ENCODE measurements at places on chromosomes 11 and 22.
A peak's percentile ranks its signal among the peaks of the same experiment; 100 is the strongest.

- DNase-seq = no peak
These were observed 10.8 kb downstream of the TTLL12 start for GRCh38 chr22:43176090-43176489.

GRCh38 chr22:30869667-30870395 lies 98.7 kb downstream of the MORC2 start:
- DNase-seq = no peak

- DNase-seq = no peak
These were observed 23.4 kb upstream of the GRAMD4 start for GRCh38 chr22:46596819-46597218.

GRCh38 chr11:100932474-100933100 lies 197.0 kb downstream of the PGR start:
- no peak for DNase-seq

DNA sequence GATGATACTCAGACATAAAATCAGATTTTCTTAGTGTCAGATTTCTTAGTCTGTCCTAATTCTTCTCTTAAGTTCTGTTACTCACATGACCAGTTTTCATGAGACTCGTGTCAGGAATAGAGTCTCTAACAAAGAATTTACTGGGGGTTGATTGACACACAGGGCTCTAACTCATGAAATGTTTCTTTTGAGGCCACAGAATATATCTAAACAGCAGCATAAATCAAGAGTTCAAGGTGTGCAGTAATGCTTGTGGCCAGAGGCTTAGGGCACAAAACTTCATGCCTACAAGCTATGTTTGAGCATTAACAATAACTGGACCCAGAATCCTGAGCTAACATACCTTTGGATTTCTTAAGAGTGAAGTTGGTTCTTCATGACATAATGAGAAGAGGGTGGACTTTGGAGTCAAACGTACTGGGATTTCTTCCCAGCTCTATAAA lies 237.2 kb downstream of the DDX10 start:
- DNase-seq = no peak

DNA sequence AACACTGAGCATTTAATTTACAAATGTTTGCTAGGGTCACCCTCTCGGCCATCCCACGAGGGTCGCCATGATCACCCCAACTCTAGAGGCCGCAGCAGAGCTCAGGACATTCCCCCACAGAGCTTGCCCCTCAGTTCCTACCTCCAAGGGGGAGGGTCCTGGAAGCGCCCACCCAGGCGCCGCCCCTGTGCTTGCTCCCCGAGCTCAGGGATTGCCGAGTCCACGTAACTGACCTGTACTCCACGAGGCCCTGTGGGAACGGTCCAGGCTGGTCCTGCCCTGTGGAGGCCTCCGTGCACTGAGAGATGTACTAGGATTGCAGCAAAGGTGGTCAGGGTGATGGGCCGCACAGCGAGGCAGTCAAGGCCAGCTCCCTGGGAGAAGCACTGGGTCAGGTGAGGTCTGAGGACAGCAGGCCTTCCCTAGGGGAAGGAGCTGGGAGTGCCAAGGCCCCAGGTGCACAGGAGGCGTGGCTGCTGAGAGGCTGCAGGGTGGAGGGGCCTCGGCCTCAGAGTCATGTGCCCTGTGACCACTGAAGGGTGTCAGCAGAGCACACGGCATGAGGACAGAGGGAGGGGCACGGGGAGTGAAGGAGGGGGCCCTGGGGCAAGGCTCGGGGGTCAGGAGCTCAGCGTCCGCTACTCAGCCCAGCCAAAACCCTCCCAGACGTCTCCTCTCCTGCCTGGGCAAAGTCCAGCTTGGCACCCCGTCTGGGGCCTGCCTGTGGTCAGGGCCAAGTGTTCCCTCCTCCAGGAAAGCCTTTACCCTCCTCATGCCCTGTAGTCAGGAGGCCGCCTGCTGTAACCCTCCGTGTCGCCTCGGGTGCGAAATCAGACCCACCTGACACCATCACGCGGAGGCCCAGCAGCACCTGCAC lies 2.4 kb upstream of the MIOX start:
- DNase-seq = no peak

DNA sequence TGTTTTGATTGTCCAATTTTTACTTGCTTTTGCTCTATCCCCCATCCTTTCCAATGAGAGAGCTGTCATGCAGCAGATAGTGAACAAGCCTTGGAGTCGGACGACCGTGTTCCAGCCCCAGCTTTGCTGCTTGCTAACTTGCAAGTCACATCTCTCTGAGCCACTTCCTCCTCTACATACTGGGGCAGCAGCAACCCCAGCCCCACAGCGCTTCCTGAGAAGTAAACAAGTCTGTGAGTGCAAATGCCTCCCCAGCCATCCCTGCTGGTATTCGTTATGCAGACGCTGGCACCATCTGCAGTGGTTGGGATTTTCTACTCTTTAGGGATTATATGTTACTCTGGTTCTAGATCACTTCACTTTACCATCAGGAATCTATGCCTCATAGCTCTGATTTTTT lies 35.0 kb downstream of the TPBGL start:
- peak; percentile 86 for DNase-seq

DNA sequence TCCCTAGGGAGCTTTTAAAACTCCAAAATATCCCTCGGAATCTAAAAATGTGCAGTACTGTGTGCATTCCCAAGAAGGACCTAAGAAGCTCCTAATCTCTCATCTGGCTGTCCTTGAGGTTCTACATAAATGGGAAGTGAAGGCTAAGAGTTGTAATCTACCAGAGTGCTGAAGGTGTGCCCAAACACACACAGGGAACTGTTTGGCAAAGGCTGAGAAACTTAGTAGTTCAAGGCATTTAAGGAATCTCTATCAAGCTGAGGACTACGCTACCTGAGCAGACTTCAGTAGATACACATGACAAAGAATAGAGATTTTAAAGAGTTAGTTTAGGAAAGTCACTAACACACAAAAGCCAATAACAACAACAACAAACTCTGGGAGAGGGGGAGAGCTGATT lies 71.1 kb downstream of the TTC28 start:
- DNase-seq = no peak

DNA sequence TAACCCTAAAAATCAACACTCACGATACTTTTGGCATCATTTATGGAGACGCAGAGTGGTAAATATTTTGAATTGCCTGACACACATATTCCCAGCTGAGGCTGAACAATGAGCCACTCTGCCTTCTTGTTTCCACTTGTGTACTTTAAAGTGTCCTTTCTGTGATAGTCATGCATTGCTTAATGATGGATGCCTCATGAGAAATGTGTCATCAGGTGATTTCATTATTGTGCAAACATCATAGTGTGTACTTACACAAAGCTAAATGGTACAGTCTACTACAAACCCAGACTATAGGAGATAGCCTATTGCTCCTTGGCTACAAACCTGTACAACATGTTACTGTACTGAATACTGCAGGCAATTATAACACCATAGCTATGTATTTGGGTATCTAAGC lies 44.2 kb downstream of the MRE11 start:
- DNase-seq = no peak

GRCh38 chr11:992577-992976 lies 43.9 kb downstream of the MUC6 start:
- DNase-seq = no peak

GRCh38 chr22:44365832-44366231 lies 53.1 kb upstream of the SHISAL1 start:
- no peak for DNase-seq

DNA sequence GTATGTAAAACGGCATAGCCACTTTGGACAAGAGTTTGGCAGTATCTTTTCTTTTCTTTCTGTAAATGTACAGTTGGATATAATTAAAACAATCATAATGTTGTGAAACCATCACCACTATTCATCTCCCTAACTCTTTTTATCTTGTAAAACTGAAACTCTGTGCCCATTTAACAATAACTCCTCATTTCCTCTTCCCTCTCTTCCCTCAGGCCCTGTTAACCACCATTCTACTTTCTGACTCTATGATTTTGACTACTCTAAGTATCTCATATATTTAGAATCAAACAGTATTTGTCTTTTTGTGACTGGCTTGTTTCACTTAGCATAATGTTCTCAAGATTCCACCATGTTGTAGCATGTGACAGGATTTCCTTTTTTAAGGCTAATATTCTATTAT lies 10.2 kb downstream of the SCUBE2 start:
- DNase-seq = no peak

DNA sequence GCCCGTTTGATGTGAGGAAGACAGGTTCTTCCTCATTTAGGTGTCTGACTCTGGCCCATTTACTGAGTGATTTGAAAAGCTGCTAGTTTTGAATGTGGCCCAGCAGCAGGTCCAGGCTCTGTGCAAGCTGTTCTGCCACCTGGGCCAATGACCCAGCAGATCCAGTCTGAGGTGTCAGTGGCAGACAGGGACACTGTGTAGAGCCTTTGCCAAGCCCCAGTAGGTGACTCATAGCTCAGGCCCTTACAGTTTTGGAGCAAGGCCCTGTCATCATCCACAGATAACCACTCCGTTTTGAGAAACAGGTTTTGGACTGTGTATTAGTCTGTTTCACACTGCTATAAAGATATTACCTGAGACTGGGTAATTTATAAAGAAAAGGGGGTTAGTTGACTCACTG lies 23.9 kb downstream of the TSPAN32 start:
- DNase-seq = no peak

GRCh38 chr22:46892866-46893265 lies 130.4 kb downstream of the TBC1D22A start:
- DNase-seq = no peak

DNA sequence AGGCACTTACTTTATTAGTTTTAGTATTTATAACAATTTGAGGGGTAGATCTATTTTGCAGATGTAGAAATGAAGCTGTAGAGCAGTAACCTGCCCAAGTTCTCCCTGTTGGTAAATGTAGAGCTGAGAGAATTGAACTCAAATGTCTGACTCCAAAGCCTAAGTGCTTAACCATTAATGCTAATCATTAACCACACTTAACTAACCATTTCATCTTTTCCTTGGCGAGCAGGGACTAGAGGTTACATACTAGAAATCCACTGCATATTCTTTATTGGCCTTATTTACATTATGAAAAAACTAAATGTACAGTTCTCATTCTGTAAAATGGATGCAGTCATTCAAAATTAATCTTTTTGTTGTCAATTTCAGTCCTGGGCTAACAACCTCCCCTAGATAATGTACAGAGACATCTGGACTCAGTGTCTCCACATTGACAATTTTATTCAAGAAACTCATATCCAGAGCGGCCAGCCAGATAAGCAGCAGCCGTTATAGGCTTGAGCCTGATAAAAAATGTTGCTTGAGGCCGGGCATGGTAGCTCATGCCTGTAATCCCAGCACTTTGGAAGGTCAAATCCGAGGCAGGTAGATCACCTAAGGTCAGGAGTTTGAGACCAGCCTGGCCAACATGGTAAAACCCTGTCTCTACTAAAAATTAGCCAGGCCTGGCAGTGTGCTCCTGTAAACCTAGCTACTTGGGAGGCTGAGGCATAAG lies 76.7 kb upstream of the PICALM start:
- DNase-seq = no peak

GRCh38 chr11:41384329-41384728 lies 75.1 kb downstream of the LRRC4C start:
- no peak for DNase-seq

GRCh38 chr22:27988704-27989103 lies 69.6 kb upstream of the PITPNB start:
- DNase-seq = no peak

- no peak for DNase-seq
These were observed 9.8 kb upstream of the DNAJB13 start for GRCh38 chr11:73940801-73941570.

DNA sequence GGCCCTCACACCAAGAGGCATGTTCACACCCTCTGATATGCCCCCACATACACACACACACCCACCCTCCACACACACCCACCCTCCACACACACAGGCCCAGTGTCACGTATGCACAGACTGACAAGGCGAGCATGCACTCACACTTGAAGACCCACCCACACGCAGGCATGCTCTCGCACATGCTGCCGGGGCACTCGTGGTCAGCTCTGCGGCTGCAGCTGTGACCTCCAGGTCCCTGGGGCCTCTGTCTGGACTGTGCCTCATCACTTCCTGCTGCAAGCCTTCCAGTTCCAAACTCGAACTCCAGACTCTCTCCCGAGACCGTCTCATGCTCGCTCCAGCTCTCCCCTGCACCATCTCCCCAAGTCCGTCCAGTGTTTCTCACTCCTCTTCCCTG lies 9.5 kb downstream of the DCHS1 start:
- no peak for DNase-seq

DNA sequence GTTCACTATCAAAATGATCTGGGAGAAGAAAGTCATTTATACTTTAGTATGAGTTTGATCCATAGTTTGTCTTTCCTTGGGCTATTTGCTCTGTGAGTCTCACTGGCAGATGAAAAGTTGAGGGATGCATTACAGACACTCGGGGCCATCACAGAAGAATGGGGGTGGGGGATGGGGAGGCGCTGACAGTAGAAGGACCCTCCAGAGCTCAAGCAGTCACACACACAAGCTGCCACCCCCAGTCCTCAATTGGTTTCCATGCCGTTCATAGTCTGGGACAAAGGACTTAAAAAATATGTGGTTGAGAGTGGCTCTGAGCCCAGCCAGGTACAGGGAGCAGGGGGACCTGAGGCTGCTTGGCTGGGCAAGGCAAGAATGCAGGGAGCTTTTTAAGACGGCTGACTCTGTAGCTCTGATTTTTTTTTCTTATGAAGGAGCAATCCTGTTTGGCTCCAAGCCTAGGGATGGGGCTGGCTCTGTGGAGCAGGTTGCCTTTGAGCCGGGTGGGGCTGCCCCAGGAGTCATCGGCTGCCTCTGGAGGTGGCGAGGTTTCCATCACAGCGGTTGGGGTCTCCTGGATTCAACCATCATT lies 13.3 kb upstream of the ANO1 start:
- no peak for DNase-seq

GRCh38 chr11:88494848-88495247 lies 157.3 kb upstream of the CTSC start:
- no peak for DNase-seq

DNA sequence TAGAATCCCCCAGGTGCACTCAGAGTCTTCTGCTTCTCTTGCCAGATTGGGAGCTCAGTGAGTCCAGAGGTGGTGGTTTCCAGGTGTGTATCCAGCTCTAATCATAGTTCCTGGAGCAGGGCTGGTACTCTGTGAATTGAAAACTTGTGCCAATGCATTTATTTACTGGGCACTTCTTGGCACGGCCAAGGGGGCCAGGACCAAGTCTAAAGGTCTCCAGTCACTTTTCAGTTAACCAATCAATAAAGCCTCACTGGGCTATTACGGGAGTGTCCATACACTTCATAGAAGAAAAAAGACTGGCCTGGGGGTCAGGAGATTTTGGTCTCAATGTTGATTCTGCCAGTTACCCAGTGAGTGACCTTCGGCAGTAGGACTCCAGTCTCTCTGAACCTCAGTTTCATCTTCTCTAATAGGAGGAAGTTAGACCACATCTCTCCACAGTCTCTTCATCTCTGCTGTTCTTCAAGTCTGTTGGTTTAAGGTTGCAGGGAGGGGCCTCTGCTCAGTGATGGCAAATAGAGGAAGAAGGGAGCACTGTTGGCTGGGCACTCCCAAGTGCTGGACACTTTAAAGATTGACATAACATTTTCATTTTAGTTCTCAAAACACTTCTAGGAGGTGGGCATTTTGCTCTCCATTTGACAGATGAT lies 188.5 kb upstream of the E2F8 start:
- DNase-seq = no peak

DNA sequence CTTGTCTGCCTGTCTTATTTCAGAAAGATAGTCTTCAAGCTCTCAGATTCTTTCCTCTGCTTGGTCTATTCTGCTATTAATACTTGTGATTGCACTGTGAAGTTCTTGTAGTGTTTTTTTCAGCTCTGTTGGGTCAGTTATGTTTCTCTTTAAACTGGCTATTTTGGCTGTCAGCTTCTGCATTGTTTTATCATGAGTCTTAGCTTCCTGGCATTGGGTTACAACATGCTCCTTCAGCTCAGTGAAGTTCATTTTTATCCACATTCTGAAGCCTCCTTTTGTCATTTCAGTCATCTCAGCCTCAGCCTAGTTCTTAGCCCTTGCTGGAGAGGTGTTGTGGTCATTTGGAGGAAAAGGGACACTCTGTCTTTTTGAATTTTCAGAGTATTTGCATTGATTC lies 15.5 kb upstream of the DEPDC7 start:
- DNase-seq = no peak

All from activated CD4-positive, alpha-beta T cell treated with anti-CD3 and anti-CD28 coated beads, Interleukin-2, amount 10 ng/mL, durations not matched to agents 7 days and 5 days (primary cell).